GM23338 (cell line): ENCODE measurements at places on chromosomes 2 and 18. TPM values are rescaled to one million over a fixed set of nuclear protein-coding genes. Genes with fewer than 3 reads are reported as not detected.
A peak's percentile ranks its signal among the peaks of the same experiment; 100 is the strongest.

DNA sequence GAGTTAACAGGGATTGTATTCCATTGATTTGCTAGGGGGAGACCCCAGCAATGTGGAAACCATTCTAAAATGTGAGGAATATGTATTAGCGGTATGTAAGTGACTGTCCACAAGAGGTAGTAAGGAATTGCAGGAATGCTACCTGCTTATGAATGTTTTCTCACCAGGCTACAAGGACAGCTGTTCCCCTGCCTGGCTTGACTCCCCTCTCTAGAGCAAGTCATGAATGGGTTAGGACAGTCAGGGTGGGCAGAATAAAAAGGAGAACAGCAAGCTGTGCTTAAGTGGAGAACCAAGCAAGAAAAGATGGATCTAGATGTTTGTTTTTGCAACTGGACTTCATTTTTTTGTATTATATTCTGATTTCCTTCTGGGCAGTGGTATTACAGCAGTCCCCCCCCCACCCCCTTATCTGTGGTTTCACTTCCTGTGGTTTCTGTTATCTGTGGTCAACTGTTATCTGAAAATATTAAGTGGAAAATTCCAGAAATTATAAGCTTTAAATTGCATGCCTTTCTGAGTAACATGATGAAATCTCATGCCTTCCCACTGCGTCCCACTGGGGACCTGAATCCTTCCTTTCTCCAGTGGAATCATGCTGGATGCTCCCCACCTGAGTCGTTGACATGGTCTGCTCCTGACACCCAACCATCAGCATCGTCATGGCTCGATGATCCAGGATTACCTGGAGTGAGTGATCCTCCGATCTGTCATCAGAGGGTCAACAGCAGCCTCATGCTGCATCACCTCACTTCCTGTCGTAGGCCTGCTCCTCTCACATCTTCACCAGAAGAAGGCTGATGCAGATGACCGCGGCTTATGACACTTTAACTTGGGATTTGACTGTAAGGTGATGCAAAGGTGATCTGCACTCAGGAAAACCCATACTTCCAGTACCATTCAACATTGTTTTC, 52.2 kb downstream of the VAPA start:
- DNase-seq, result no peak
- no peaks in the 10 kb centered on the region for H3K27me3 ChIP-seq
- H3K4me3 ChIP-seq, result no peak overlapping the region
- H3K27ac ChIP-seq, result no peak overlapping the region

DNA sequence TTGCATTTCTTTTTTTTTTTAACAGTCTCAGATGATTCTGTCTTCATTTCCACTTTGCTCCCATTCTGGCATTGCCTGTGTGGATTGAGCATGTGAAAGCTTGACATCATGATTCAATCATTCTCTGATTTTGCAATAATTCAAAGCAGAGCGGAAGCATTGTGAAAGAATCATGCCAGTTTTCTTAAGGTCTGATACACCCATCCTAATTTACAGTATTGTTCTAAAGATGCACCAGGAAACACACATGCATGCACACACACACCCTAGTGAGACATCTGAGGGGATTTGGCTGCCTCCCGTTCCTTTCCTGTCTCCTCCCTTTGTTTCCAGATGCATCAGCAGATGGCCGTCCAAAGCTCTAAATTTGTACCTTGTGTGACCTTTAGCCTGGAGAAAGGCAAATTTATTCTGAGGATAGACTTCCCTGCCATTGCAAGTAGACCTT, 97.3 kb downstream of the FMNL2 start:
- H3K4me3 ChIP-seq, result no peak overlapping the region
- H3K27ac ChIP-seq, result no peak overlapping the region
- no peak for DNase-seq
- no peaks in the 10 kb centered on the region for H3K27me3 ChIP-seq

GRCh38 chr2:111054791-111055691, 65.7 kb upstream of the BCL2L11 start:
- no peaks in the 10 kb centered on the region for H3K4me1 ChIP-seq
- no peak for DNase-seq
- H3K27ac ChIP-seq, result no peak overlapping the region
- no peak overlapping the region for H3K4me3 ChIP-seq
- H3K36me3 ChIP-seq, result no peaks in the 10 kb centered on the region

DNA sequence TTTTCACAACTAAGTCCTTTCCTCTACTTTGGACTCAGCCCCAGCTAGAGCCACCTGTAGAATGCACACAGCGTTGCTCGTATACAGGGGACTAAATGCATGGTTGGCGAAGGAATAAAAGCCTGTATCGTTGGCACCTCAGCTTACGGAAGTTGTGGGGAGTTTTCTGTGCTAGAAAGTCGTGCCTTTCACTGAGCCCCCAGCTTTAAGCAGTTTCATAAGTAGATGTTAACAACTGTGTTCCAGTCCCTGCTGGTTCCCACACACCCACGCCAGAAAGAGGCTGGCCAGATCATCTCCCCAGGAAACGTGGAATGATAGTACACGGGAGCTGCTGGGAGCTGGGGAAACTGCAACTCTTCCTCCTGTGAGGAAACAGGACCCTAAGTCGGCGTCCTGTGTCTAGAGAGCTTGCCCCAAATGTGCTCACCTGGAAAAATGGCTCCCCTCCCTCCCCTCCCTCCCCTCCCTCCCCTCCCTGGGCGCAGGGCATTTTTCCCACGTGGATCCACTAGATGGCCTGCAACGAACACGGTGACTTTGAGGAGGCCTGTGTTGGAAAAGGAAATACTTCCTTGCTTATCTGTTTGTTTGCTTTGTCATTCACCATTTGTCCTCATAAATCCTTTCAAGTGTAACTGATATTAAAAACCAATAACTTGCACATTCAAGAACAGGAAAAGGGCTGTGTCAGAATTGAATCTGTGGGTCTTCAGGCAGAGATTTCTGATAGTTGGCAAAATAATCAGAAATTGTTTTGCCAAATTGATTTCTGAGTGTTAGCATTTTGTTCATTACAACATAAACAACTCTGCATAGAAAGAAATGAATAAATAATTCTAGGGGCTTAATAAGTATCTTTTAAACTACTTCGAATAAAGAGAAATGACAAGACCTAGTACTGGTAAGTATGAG, 43.9 kb upstream of the RFX8 start:
- no peak overlapping the region for H3K4me3 ChIP-seq
- H3K36me3 ChIP-seq, result peaks cover 4% of the 10 kb centered on the region; the same call in 1 of the 2 replicates

The ASB18 gene
- total RNA-seq, result not detected in 2 replicates

DNA sequence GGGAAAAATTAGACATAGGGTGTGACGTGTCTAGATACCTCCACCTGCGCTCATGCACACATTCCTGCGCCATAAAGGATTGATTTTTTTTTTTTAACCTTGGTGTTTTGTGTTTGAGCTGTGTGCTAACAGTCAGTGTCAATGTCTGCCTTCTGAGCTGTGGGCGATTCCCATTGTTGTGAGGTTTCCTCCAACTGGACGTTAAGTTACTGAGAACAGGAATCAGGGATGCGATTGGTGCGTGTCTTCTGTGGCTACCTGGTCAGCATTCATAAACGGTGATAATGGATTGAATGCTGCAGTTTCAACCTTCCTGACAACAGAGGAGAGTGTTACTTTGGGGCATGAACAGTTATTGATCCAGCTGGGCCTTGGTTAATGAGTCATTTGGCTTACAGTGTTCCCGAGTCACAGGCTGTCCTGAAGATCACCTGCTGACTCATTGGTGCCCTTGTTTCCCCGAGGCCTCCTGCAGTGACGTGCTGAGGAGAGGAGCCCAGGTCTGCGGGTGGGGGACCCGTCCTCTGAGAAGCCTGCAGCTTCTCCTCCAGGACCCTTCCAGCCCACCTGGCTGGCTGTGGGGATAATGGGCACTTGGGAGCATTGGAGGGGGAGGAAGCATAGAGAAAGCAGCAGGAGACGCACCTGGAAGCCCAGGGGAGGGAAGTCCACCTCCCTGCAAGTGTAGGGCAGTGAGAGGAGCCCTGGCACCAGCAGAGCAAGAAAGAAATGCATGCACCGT, 25.8 kb upstream of the CABYR start:
- H3K4me1 ChIP-seq, result no peaks in the 10 kb centered on the region; the same call in 1 of the 2 replicates
- no peak for DNase-seq
- no peaks in the 10 kb centered on the region for H3K27me3 ChIP-seq
- H3K36me3 ChIP-seq, result peaks cover 30% of the 10 kb centered on the region

GRCh38 chr2:134491771-134492441, 226.9 kb downstream of the TMEM163 start:
- no peak overlapping the region for H3K27ac ChIP-seq
- no peak overlapping the region for H3K4me3 ChIP-seq
- no peaks in the 10 kb centered on the region for H3K4me1 ChIP-seq
- DNase-seq, result no peak

The ALPP gene
- 0.28 and 0.31 TPM in 2 replicates for total RNA-seq

DNA sequence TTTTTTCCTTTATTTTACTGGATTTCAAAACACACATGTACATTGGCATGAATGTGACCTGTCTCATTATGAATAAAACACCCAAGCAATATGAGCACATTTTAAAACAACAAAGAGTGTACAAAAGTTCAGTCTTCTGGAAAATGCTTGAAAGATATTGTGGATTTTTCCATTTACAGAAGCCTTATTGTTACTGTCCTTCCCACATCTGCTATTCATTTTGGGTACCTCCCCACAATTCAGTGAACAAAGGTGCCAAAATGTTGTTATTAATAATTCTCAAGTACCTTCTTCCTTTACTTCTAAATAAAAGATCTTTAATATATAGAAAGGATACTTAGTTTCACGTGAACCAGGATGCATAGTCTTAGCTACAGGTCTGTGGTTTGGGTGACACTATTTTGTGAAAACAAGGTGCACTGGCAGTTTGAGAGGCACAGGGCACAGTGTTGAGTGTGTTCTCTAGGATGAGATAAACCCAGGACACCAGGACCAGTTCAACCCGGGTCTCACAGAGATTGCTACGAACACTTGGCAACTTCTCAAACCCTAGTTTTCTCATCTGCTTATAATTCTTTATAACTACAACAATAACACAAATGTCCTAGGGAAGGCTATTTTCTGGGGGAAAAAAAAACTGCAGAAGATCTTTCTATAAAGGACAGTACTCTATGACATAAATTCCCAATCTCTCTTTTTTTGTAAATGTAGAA, 84.5 kb upstream of the GALNT5 start:
- H3K4me3 ChIP-seq, result no peak overlapping the region
- no peak overlapping the region for H3K27ac ChIP-seq
- H3K4me1 ChIP-seq, result no peaks in the 10 kb centered on the region
- DNase-seq, result no peak

DNA sequence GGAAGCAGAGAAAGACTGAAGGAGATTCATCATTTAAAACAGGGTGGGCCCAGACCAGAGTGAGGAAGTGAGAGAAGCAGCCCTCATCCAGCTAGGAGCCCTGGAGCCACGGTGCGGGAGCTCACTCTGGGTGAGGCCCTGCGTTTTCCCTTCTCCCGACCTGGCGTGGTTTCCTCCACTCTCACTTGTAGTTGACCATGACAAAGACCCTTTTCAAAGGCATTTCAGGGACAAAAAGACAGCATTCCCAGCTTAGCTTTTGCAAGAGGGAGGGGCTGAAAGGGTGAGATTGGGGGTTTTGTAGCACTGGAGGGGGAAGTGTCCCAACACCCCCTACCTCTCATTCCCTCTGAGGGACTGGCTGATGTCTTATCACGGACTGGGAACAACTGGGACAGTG, 56.6 kb downstream of the TRPM8 start:
- no peak overlapping the region for H3K27ac ChIP-seq
- H3K4me1 ChIP-seq, result peaks cover 7% of the 10 kb centered on the region; the same call in 1 of the 2 replicates
- no peaks in the 10 kb centered on the region for H3K36me3 ChIP-seq
- H3K27me3 ChIP-seq, result no peaks in the 10 kb centered on the region

GRCh38 chr2:200003444-200003843, 48.1 kb downstream of the MAIP1 start:
- H3K36me3 ChIP-seq, result no peaks in the 10 kb centered on the region
- H3K27ac ChIP-seq, result peak overlapping the region; percentile 46; the same call in 1 of the 2 replicates
- DNase-seq, result no peak
- peaks cover 27% of the 10 kb centered on the region for H3K4me1 ChIP-seq

- H3K36me3 ChIP-seq, result no peaks in the 10 kb centered on the region
- H3K27ac ChIP-seq, result no peak overlapping the region
- H3K4me1 ChIP-seq, result no peaks in the 10 kb centered on the region
These were observed 362.7 kb downstream of the CPS1 start for GRCh38 chr2:210919128-210919527.

GRCh38 chr2:27489118-27489497, 435 bp downstream of the IFT172 start:
- H3K27ac ChIP-seq, result no peak overlapping the region
- peak overlapping the region; percentile 69 for H3K4me3 ChIP-seq
- H3K4me1 ChIP-seq, result peaks cover 11% of the 10 kb centered on the region

DNA sequence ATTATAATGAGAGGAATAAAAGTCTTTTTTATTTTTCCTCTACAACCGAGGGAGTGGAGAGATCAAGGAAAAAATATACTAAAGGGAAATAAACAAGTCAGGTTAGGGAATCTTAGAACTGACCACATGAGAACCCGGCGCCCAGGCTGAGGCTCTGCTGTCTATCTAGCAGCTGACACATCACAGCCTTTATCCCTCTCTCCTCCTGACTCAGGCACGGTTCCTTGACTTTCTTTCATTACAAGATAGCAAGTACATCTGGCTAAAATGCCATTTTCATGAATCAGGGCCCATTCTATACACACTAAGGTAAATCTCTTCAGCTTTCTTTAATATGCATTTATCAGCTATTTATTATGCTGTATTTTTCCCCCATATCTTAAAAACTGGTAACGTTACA, 296.0 kb downstream of the TMX3 start:
- no peak overlapping the region for H3K4me3 ChIP-seq
- no peaks in the 10 kb centered on the region for H3K36me3 ChIP-seq
- no peak overlapping the region for H3K27ac ChIP-seq
- no peaks in the 10 kb centered on the region for H3K4me1 ChIP-seq

DNA sequence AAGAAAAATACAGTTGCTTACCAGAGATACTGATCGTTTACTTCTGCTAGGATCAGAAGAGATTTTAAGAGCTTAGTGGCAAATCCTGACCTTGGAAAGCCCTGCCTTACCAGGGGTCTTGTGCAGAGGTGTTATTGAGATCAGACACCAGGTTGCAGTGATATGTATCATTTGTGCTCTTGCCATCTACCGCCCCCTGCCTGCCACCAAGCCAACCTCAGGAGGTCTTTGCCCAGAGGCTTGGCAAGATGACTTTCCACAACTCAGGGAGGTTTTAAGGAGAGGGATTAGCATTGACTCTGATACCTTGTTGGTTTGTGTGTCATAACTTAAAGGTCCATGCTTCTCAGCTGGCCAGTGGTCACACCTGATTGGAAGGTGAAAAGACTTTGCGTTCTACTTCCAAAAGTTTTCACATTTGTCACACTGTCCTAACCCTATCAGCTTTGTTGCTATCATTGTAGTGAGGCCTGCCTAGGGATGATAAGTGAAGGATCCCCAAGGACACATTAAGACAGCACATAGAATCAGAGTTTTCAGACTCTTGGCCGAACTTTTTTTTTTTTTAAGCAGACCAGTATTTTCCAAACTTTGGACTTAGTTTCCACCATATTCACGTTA, 46.2 kb upstream of the MGAT5 start:
- H3K4me3 ChIP-seq, result no peak overlapping the region
- no peak overlapping the region for H3K27ac ChIP-seq
- DNase-seq, result peak; percentile 78
- H3K27me3 ChIP-seq, result no peaks in the 10 kb centered on the region
- no peaks in the 10 kb centered on the region for H3K36me3 ChIP-seq

- peak; percentile 34 for DNase-seq
- H3K4me1 ChIP-seq, result no peaks in the 10 kb centered on the region
- H3K36me3 ChIP-seq, result no peaks in the 10 kb centered on the region
- no peak overlapping the region for H3K4me3 ChIP-seq
- no peak overlapping the region for H3K27ac ChIP-seq
These were observed 51.3 kb downstream of the RNF144A start for GRCh38 chr2:6968319-6969100.

- no peak overlapping the region for H3K4me3 ChIP-seq
- H3K27ac ChIP-seq, result no peak overlapping the region
- H3K27me3 ChIP-seq, result no peaks in the 10 kb centered on the region
- H3K36me3 ChIP-seq, result no peaks in the 10 kb centered on the region
These were observed 99.0 kb upstream of the SNTG2 start for GRCh38 chr2:851680-852079.

- no peak overlapping the region for H3K4me3 ChIP-seq
- peak overlapping the region; percentile 94 for H3K27ac ChIP-seq
- peak; percentile 93 for DNase-seq
These were observed 345.2 kb upstream of the VRK2 start for GRCh38 chr2:57701391-57701791.
